ENCODE measurements at places on chromosomes 2 and 18.

GRCh38 chr2:109272461-109272860, 143.5 kb downstream of the SH3RF3 start:
- no peak for DNase-seq

GRCh38 chr2:198883604-198884003, 574.1 kb downstream of the SATB2 start:
- no peak for DNase-seq

- no peak for DNase-seq
Measured at GRCh38 chr2:32884346-32884745, 62.4 kb upstream of the LTBP1 start.

DNA sequence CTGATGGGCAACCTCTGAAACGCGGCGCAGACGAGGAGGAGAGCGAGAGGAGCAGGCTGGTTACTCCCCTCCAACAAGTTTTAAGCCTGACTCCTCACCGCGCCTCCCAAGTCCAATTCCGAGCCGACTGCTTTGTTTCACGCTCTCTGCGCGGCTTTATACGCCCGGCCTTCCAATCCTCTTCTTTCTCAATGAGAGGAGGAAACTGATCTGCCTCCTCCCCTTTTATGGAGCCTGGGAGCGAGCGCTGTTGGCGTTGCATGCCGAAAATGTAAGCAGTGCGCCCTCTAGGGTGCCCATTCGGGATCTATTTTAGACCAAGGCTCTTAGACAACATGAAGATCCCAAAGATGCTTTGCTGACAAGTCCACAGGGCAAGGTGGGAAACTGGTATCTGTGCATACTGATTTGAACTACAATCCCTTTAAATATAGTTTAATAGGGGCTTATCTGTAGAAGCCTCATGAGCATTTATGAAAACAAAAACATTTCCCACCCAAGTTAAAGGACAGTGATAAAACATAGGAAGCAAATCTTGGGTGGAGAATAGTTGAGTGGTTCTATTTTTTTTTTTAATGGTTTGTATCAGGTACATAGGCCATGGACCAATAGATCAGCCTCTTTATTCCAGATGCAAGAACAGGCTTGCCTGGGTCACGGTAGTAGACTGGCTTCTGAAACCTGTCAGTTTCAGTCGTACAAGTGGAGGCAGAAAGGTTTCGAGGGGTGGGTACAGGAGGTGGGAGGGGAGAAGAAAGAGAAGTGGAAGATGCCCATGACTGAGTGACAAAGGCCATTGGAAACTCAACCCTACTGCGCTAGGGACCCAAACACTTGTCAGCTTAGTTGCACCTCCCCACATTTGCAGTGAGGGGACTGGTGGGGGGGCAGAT, at the start of gene RND3:
Gene RND3, minus strand, starts transcription at position 131 of the 893 bp plus-strand sequence. CDS start 250 bp downstream, outside the sequence.
- peak; percentile 75 for DNase-seq

DNA sequence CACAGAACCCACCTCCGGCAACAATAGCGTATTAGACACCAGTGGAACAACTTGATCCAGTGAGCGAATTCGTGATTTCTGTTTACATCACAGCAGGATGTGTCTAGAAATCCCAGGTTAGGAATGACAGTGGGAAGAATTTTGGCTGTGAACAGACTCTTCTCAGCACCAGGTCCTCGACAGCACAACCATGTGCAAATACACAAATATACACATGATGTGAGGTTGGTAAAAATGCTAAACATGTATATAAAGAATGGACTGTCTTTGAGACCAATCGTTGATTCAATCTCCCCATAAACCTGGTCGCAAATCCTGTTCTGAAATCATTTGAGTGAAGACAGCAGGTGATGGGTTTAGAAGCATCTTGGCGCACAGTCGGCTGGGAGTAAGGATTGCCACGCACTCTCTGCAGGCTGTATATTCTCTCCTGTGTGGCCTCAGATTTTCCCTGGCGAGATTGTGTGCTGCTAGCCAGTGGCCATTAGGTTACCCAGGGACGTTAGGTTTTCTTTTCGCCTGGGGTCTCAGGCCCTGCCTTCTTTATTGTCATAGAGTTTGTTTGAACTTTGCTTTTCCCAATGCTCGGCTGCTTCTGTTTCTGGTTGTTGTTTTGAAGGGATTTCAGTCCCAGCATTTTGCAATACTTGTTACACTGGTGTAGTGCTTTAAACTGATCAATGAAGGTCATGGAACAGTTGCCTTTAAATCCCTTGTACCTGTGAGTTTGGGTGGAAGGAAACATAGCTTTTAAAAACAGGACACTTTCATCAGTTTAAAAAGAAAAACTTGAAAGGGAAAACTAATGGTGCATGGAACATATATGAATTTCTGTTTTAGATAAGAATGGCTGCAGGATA, 147.3 kb downstream of the ALPK2 start:
- DNase-seq = no peak

- DNase-seq = no peak
Measured at GRCh38 chr2:157197848-157198247, 59.7 kb upstream of the GALNT5 start.

GRCh38 chr2:188425266-188425665, 133.6 kb downstream of the GULP1 start:
- no peak for DNase-seq

- no peak for DNase-seq
Measured at GRCh38 chr2:79723830-79724229, 211.0 kb downstream of the CTNNA2 start.

GRCh38 chr18:55577812-55578539, 10.0 kb downstream of the TCF4 start:
- DNase-seq = no peak

DNA sequence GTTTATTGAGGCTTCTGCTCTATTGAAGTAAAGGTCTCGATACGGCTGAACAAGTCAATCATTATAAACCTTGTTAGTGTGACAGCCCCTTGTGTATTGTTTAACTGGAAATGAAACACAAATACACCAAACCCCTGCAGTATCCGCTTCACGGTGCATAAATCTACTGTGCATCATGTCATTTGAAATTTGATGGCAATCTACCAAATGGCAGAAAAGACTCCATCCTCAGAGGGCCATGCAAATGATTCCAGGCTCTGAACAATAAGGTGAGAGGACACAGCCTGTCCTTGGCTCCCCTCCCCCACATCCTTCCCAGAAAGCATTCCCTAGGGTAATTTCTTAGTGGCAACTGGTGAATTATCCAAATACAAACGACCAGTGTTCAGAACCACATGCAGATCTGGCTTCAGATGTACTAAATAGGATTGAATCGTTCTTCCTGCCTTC, 80.6 kb downstream of the ADCYAP1 start:
- DNase-seq = no peak

GRCh38 chr2:7904319-7904718, 777.5 kb upstream of the ID2 start:
- no peak for DNase-seq

- DNase-seq = no peak
Measured at GRCh38 chr2:16216558-16216945, 276.2 kb downstream of the MYCN start.

DNA sequence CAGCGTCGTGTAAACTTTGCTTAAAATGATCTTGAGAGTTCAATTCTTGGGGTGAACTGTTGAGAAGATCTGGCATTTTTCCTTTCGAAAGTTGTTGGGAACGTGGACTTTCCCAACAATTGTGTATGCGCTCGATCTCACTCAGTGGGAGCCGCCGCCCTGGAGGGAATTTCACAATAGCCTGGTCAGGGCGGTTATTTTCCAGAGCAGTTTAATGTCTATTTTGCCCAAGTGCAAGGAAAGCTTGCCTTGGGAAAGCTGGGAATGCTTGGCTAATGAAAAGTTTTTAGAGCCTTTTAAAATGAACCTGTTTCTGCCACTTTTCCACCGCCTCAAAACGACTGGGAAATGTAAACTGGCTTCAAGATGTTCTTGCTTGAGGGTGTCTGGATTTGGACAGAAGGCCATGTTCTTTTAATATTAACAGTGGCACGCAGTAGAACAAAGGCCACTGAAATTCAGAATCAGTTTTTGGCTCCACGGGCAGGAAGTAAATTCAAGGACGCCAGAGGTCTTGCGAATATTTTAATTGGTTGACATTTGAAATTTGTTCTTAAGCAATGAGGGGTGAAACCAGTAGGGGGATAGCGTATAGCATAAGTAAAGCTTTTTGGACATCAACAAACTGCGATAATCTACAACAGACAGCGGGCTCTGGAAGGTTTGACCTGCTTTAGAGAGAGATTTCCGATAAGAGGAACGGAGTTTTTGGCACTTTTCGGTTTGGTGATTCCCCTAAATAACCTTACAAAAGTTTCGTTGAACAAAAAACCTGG, 1.2 kb downstream of the CFLAR start:
- DNase-seq = no peak

DNA sequence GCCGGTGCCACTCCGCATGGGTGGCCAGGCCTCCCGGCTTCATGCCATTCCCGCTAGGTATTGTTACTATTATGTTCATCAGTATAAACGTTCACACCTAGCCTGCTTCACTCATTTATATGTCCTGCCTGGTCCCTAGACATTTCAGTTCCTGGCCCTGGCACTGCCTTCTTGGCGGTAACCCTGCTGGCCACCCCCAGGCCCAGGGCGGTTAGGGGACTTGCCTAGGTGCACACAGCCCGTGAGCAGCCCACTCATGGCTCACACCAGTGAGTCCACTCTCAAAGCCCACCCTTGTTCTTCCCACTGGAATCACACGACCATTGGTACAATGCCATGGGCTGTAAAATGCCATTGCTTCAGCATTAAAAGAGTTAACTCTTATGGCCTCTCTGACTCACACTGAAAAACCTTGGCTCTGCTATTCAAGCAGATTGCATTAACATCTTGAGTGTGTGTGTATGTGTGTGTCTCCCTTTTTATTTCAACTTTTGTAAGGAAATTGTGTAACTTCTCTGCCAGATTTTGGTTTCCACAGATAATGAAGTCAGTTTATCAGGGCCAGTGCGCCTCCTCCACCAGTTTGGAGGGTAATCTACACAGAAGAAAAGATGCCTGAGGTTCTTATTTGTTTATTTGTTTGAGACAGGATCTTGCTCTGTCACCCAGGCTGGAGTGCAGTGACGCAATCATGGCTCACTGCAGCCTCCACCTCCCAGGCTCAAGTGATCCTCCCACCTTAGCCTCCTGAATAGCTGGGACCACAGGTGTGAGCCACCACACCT, 74.2 kb downstream of the RAB31 start:
- no peak for DNase-seq

DNA sequence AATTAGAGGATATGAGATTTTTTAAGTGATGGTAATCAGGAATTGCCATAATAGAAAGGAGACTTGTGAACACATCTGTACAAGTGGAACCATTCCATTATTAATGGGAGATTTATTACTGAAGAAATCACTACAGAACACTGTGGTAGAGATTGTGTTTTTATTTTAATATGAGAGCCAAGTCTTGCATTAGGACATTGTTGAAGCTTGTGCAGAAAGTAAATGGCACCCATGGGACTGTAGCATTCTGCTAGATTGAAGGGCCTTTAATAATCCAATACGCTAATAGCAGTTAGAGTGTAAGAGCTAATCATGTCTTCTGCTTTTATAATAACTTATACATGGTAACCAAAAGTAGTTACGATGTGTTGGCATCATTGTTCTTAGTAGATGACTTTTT, 83.6 kb downstream of the VRK2 start:
- no peak for DNase-seq

- DNase-seq = no peak
Measured at GRCh38 chr2:134231301-134231964, 22.4 kb upstream of the MGAT5 start.

DNA sequence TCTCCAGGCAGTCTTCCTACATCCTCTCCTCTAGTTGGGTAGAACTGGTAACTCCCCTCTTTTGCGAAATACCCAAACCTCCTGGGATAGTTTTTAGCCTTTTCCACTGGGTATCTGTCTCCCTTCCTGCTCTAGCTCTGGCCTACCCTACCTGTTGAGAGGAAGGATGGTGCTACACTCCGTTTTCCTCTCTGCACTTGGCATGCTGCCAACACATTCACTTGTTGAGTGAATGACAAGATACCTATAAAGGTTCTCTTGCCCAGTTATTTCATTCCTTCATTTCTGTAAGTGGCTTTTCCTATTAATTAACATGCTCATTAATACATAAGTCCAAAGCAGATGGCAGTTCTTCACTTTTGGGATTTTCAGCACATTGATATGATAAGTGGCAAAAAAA, 293.8 kb downstream of the CNTNAP5 start:
- DNase-seq = no peak

DNA sequence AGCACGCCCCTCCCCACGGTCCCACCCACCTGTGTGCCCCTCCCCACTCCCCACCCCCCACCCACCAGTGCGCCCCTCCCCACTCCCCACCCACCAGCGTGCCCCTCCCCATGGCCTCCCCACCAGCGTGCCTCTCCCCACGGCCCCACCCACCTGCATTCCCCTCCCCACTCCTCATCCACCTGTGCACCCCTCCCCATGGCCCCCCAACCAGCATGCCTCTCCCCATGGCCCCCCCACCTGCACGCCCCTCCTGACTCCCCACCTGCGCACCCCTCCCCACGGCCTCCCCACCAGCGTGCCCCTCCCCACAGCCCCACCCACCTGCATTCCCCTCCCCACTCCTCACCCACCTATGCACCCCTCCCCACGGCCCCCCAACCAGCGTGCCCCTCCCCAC, 190.2 kb downstream of the EIPR1 start:
- DNase-seq = no peak

DNA sequence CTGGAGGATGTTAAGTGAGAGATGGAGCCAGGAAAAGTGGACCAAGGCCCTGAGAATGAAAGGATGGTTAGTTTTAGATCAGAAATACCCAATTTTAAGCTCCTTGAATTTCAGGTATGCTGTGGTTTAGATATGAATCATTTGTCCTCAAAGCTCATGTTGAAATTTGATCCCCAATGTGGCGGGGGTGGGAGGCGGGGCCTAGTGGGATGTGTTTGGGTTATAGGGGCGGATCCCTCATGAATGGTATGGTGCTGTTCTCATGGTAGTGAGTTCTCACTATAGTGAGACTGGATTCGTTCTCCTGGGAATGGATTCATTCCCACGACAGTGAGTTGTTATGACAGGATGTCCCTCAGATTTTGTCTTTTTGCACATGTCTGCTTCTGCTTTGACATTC, 11.4 kb downstream of the MYO5B start:
- DNase-seq = no peak

DNA sequence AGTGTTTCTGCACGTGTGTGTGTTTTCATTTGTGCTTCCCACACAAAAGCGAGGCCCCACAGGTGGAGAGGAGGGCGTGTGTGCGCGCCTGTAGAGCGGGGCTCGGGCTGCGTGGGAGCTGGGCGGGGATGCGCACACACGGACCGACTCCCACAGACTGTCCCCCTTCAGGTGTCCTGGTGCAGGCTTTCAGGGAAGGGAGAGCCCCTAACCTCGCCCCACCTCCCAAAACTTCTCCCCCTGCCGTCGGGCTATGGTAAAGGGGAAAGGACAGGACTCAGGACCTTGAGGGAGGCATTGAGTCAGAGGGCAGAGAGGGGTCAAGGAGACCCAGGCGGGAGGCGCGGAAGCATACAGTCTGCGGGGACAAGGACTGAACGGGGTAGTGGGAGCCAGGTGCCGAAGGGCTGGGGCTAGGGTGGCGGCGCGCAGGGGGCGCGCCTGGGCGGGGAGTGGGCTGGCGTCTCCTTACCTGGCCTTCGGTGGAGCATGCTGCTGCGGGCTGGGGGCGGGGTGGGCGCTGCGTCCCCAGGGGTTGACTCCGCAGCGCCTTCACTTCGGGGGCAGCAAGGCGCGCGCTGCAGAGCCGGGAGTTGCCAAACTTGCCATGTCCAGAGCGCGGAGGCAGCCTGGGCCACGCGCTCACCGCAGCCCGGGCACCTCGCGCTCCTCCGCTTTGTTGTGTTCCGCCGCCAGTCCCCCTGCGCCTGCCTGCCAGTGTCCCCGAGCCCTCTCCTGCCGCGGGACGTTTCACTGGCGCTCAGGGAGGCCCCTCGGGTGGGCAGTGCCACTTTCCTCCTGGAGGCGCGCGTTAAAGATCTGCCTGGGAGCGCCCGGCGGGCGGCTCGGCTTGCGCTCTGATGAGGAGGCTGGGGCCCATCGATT, 302.0 kb downstream of the NCKAP5 start:
- DNase-seq = no peak

- DNase-seq = no peak
Measured at GRCh38 chr2:25587361-25587760, 86.0 kb downstream of the DTNB start.
